ENCODE measurements at places on chromosomes 1 and 21.

DNA sequence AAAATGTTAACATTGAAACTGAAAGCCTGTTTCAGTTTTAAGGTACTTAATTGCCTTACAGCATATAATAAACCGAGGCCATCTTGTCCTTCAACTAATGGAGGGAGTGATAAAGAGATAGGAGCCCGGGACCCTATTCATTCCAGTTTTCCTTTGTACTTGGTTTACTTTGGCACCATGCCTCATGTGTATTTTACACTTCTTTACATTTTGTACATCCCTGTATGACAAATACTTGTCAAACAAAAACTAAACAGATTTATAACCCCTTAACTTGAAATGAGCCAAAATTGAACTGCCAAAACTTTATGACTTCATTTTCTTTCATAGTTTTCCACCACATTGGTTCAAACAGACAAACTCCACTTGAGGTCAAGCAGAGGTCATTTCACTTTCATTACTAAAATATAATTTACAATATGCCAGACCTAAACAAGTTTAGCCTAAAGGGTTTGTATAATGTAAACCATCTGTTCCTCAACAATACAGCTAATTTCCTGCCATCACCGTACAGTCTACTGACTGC, 30.9 kb upstream of the UBE2U start:
- DNase-seq: no peak

- no peak for DNase-seq
These were observed 53.4 kb downstream of the WLS start for GRCh38 chr1:68178821-68179490.

DNA sequence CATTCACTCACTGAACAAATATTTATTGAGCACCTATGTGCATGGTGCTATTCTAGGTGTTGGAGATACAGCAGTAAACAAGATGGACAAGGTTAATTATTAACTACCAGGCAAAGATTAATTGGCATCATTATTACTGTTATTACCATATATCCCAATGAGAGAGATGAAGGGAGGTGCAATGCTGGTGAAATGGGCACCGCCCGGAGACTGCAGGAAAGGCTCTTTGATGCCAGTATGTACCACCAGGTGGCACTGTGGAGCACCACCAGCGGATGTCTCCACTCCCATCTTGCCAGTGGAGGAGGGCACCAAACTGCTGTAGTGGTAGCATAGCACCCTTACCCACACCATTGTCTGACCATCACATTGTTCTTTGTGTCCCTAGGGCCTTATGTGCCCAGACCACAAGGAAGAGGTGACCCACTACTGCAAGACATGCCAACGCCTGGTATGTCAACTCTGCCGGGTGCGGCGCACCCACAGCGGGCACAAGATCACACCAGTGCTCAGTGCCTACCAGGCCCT, 3.0 kb downstream of the TRIM46 start:
- peak; percentile 69 for DNase-seq

DNA sequence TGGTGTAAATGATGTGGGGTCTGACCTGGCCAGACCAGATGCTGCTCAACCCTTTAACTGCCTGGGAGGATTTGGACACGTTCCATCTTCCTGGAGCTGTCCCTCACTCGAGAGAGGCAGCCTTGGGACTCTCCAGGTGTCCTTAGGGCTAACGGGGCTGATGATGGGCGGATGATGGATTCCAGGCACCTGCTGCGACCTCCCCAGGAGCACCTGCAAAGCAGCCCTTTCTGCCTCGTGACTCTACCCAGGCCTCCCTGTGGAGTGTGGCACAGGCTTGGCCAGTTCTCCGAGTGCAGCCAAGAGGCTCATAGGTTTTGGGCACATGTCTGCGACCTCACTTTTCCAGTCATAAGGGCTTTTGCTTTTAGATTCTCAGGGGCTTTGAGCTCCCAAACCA, 12.3 kb upstream of the TRIM17 start:
- DNase-seq: no peak

DNA sequence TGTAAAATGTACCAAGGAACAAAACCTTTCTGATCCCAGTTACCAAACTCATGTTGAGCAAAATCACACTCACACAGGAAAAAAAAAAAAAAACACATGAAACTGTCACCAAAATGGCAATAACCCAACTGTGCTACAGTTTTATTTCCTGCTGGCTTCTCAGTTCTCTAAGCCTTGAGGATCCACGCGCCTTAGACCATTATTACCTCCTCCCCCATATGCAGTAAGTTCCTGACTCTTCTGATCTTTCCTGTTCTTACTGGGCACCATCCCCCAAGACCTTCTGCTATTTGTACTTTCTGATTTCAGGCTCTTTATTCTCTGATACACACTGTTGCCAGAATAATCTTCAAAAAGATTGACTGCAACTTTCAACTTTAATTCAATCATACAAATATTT, 79.6 kb downstream of the SLC45A1 start:
- DNase-seq: no peak

GRCh38 chr1:241600496-241600901, 39.7 kb downstream of the CHML start:
- DNase-seq: no peak

GRCh38 chr1:208646431-208646830, 402.2 kb upstream of the PLXNA2 start:
- no peak for DNase-seq

- no peak for DNase-seq
These were observed at the start of gene KLHDC8A for GRCh38 chr1:205356440-205357139. KLHDC8A (minus strand) TSS chr1:205356922; CDS start chr1:205343604, 13,318 bp downstream.

- no peak for DNase-seq
These were observed 50.5 kb downstream of the DMAP1 start for GRCh38 chr1:44263568-44264450.
